Fibroblast of skin of left quadriceps (primary cell): ENCODE measurements at places on chromosomes 3 and 15.

DNA sequence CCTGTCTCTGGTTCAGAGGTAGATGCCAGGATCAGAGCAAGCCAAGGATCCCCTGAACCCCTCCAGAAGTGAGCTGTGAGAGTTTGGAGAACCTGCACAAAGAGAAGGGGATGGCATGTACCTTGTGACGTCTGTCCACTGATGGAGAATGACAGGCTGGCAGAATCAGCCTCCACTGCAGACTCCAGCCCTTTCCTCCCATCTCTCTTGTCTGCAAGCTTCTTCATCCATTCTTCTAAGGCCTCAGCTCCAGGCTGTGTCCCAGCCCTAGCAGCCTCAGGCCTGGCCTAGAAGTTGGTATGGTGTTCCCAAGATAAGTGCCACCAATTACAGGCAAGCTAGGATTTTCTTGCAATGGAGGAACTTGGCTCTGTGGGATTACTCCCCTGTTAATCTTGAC is 8.6 kb downstream of the GALNT15 start:
- no peak for DNase-seq

DNA sequence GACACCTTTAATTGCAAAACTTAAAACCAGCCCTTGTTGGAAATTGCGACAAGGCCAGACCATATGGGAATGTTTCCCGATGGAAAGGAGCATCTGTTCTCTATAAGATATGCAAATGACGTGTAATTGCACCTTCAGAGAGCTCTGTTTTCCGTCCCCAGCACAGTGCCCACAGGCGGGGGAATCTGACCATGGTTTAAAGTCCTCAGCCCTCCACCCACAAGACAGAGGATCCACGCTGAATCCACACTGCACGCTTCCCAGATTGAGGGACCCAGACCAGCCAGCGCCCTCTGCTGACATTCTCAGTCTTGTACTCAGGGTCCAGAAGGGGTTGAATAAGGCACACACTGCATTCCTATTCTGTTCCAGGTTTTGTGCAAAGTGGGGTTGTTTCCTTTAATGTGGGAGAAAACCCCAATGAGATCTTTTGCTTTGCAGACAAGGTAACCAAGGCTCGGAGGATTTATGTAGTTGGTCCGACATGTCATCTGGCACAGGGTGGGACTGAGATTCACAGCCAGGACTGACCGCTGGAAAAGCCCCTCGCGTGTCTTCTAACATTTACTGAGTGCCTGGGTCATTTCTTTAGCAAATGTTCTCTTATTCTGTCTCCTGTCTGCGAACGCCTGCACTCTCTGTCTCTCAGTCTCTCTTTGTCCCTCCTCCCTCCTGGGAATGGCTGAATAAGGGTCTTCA is 36.8 kb upstream of the KLHL25 start:
- peak; percentile 25 for DNase-seq

- DNase-seq = peak; percentile 58
These were observed 29.5 kb downstream of the CLEC3B start for GRCh38 chr3:45055411-45056143.

DNA sequence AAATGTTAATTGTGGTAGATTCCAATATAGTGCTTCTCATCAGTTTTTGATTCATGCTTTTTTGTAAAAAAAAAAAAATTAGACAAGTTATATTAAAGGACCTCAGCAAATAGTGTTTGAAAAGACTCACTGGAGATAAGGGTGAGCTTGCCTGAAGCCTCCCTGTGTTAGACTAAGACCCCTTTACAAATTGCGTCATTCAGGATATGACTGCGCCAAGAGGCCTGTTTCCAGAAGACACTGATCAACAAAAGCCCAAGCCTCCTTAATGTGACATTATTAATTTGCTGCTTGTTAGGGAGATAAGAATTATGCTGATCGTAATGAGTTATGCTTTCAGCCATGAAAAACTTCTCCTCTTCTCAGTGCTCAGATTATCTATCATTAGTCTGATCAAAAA is 13.0 kb upstream of the DNAJC13 start:
- no peak for DNase-seq

GRCh38 chr3:141073580-141073979 is 22.4 kb downstream of the SPSB4 start:
- no peak for DNase-seq
